HuH-7.5 (cell line): ENCODE measurements at places on chromosomes 2 and 18.

DNA sequence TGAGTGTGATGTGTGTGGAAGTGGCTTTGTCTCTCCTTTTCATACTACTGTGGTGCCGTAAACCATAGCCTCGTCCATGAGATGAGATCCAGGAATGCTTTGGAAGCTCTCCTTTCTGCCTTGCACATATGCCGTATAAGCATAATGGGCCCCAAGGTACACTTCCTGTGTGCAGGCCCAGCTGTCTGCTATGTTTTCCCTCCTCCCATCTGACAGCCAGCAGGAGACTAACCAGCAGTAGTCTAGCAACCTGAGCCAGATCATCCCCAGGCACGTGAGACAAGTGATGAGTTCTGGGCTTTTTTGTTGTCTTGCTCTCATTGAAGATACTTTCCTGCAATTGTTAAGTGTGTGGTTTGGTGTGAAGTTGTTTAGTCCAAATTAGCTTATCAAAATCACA is 555.5 kb upstream of the LRRTM4 start:
- no peak for DNase-seq

GRCh38 chr2:195458936-195459335 is 198.1 kb upstream of the SLC39A10 start:
- no peak for DNase-seq

- DNase-seq: no peak
Observed at GRCh38 chr2:3585261-3586109, 9.4 kb upstream of the COLEC11 start.

DNA sequence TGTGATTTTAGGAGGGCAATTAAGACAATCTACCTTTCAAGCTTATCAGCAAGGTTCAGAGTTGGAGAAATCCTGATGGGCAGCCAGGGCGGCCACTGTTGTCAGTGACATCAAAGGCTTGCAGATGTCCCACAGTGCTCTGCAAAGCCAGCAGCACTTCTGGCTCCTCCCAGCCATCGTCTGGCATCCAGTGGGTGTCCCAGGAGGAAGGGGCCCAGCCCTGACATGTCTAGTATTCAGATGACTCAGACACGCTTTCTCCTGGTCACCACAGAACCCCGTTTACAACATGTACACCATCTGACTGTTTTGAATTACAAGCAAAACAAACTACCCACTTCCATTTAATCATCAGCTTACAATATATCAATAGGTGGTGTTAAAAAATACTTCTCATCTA is 61.4 kb downstream of the CYRIA start:
- no peak for DNase-seq

- DNase-seq: no peak
Observed at GRCh38 chr2:128016620-128017019, 11.2 kb downstream of the SAP130 start.

DNA sequence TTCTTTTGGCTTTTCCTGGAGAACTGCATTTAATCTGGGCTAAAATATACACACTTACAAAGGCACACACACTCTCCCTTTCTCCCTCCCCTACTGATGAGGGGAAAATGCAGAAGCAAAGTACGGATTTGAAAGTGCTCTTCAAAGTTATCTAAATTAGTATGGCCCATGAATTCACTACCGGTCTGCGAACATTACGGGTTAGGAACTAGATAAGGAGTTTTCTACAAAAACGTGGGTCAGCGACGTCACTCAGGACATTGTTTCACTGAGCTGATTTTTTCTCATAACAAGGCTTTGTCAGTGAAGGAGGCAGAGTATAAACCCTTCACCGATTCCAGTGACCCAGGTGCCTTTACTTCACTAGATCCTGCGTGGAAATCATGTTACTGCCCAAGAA is 47.3 kb downstream of the COA5 start:
- no peak for DNase-seq

DNA sequence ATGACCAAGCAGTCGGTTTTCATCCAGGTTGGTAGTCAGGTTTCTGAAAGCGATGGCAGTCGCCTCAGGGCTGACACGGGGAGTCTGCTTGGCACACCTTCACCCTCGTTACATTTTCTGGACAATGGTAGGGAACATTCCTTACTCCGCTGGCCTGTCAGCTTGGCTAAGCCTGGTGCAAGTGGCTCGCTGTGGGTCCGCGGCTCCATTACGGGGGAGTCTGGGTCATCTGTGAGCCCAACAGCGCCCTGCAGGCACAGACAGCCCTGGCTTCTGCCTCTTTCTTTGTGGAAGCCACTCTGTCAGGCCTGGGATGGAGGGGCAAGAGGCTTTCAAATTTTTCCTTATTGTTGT is 95.6 kb downstream of the HDAC4 start:
- DNase-seq: no peak
